Activated CD8-positive, alpha-beta memory T cell treated with anti-CD3 and anti-CD28 coated beads, Interleukin-2, amount 50 U/mL, for 48 hours (primary cell): ENCODE measurements at places on chromosomes 13 and 19.
A peak's percentile ranks its signal among the peaks of the same experiment; 100 is the strongest.

DNA sequence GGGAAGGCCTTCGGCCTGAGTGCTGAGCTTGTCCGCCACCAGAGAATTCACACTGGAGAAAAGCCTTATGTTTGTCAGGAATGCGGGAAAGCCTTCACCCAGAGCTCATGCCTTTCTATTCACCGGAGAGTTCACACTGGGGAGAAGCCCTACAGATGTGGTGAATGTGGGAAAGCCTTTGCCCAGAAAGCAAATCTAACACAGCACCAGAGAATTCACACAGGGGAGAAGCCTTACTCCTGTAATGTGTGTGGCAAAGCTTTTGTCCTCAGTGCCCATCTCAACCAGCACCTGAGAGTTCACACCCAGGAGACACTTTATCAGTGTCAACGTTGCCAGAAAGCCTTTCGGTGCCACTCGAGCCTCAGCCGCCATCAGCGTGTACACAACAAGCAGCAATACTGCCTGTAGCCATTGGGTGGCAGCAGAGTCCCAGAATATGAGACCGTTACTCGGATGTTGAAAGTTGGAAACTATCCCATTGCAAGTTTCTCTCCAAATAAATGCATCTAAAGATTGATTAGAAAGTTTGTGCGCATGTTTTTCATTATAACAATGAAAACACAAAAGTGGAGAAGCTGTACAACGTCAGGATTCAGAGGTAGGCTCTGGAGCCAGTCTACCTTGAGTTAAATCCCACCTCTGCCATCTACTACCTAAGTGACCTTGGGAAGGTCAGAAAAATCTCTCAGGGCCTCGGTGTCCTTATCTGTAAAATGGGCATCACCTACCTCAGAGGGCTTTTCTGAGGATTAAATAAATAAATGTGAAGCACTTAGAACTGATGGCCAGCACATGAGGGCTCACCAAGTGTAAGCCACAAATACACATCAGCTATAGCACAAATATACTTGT, 21.1 kb downstream of the ZNF473 start:
- DNase-seq: peak; percentile 80

DNA sequence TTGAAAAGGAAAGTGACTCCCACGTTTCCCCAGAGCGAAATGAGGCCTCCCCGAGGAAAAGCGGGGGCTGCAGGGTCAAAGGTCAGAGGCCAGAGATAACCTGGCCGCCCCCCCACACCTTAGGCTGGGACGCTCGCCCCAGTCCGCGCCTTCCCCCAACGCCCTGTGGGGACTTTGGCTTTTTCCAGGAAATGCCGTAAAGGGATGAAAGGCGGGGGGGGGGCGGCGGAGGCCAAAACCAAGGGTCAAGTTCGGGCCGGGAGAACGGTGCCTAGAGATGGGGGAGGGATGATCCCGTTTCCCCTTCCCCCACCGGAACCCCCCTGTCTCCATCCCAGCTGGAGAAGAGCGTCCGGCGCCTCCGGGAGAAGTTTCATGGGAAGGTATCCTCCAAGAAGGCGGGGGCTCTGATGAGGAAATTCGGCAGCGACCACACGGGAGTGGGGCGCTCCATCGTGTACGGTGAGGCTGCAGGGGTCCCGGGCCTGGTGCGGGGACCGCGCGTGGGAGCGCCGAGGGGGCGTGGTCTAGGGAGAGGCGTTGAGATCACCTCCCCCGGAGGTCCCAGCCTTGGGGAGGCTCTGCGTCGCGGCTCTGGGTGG, 575 bp downstream of the SHFL start:
- DNase-seq: peak; percentile 80

GRCh38 chr19:46839752-46840497, 10.7 kb downstream of the AP2S1 start:
- DNase-seq: no peak

GRCh38 chr13:24777171-24777570, 13.2 kb downstream of the RNF17 start:
- no peak for DNase-seq

GRCh38 chr19:50909240-50910070, 1.7 kb downstream of the KLK4 start:
- peak; percentile 72 for DNase-seq
